ENCODE measurements at places on chromosomes 1 and 21.

- DNase-seq, result no peak
- no peak overlapping the region for H3K4me3 ChIP-seq
- H3K36me3 ChIP-seq, result no peaks in the 10 kb centered on the region
- H3K27ac ChIP-seq, result no peak overlapping the region
Measured at GRCh38 chr1:231326248-231326647, 11.4 kb downstream of the EXOC8 start.

DNA sequence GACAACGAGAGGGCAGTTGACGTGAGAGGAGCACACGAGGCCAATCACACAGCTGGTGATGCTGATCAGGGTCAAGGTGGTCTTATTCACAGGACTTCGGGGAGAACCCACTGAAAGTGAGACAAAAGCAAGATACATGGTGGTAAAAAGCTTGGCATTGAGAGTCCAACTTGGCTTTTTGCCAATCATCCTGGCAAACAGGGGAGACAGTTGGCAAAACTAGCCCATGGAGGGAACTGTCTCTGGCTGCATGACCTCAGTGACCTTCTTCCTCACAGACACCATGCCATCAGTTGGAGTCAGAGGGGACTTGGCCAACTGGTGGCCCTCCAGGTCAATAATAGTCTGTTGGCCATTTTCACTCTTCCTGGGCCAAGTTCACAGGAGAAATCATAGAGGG, 139.9 kb downstream of the ASTN1 start:
- no peak overlapping the region for H3K27ac ChIP-seq
- no peaks in the 10 kb centered on the region for H3K27me3 ChIP-seq
- no peaks in the 10 kb centered on the region for H3K4me1 ChIP-seq
- H3K36me3 ChIP-seq, result no peaks in the 10 kb centered on the region

GRCh38 chr1:210770396-210770984, 363.5 kb downstream of the KCNH1 start:
- H3K36me3 ChIP-seq, result no peaks in the 10 kb centered on the region
- no peaks in the 10 kb centered on the region for H3K4me1 ChIP-seq
- DNase-seq, result no peak
- H3K4me3 ChIP-seq, result no peak overlapping the region
- no peak overlapping the region for H3K27ac ChIP-seq

- no peaks in the 10 kb centered on the region for H3K36me3 ChIP-seq
- no peak for DNase-seq
- no peak overlapping the region for H3K4me3 ChIP-seq
- no peaks in the 10 kb centered on the region for H3K4me1 ChIP-seq
- no peaks in the 10 kb centered on the region for H3K27me3 ChIP-seq
Measured at GRCh38 chr1:173002891-173003838, 47.6 kb downstream of the TNFSF18 start.

GRCh38 chr1:9289711-9290485, 2.8 kb upstream of the SPSB1 start:
- peaks cover 35% of the 10 kb centered on the region for H3K4me1 ChIP-seq
- no peak overlapping the region for H3K4me3 ChIP-seq
- no peaks in the 10 kb centered on the region for H3K36me3 ChIP-seq
- DNase-seq, result no peak

DNA sequence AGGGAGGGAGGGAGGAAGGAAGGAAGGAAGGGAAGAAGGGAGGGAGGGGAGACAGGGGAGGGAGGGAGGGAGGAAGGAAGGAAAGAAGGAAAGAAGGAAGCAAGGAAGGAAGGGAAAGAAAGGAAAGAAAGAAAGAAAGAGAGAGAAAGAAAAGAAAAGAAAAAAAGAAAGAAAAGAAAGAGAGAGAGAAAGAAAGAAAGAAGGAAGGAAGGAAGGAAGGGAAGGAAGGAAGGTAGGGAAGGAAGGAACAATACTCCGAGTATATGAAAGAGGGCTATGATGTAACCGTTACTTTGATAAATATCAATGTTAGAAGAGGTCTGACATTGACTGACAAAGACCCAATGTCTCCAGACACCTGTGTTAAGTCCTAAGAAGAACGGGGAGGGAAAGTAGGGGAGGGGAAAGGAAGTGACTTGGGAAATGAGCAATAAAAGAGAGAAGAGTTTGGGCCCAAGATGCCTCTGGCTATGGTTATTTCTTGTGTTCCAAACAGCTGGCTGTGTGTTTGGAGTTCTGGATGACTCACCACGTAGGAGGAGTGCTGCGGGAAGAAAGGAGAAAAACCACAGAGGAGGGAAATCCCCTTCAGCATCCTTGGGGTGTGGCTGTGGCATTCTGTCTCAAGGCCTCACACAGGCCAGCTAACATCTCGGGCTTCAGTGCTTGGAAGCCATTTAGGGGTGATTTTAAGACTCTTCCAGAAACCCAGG, 37.0 kb upstream of the RXRG start:
- no peaks in the 10 kb centered on the region for H3K36me3 ChIP-seq
- H3K27ac ChIP-seq, result no peak overlapping the region
- peaks cover 4% of the 10 kb centered on the region for H3K4me1 ChIP-seq
- no peaks in the 10 kb centered on the region for H3K27me3 ChIP-seq
- no peak overlapping the region for H3K4me3 ChIP-seq
- DNase-seq, result no peak

DNA sequence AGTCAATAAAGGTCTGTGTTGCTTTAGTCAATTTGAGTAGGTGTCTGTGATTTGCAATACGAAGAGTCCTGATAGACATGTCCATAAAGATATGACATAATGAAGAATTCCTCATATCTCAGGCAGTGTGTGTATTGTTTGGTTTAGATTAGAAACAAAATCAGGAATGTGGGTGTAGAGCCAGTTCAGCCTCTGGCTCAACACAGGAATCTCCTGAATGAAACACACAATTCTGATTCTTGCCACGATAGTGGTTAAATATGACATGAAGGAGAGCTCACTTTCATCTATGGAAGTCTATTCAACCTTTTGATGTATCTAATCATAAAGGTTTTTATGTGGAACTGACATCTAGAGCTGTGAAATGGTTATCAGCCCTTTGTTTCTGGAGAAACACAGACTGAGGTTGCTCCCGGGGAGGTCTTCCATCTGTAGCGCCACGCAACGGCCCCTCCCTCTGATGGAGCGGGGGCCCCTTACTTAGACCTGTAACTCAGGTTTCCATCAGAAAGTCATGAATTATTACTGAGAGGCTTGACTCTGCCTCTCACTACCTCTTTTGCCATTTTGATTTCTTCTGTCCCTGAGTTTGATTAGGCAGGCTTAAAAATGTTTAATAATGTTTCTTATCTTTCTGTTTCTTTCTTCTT, 19.5 kb downstream of the TSPAN2 start:
- H3K27me3 ChIP-seq, result no peaks in the 10 kb centered on the region
- no peaks in the 10 kb centered on the region for H3K36me3 ChIP-seq
- no peak overlapping the region for H3K4me3 ChIP-seq
- H3K4me1 ChIP-seq, result peaks cover 36% of the 10 kb centered on the region
- no peak overlapping the region for H3K27ac ChIP-seq
- no peak for DNase-seq

GRCh38 chr1:182355723-182356098, 35.9 kb downstream of the GLUL start:
- H3K4me1 ChIP-seq, result no peaks in the 10 kb centered on the region
- no peak for DNase-seq
- no peaks in the 10 kb centered on the region for H3K27me3 ChIP-seq
- H3K4me3 ChIP-seq, result no peak overlapping the region
- H3K36me3 ChIP-seq, result no peaks in the 10 kb centered on the region

- no peaks in the 10 kb centered on the region for H3K27me3 ChIP-seq
- no peaks in the 10 kb centered on the region for H3K36me3 ChIP-seq
- H3K4me3 ChIP-seq, result no peak overlapping the region
- DNase-seq, result no peak
- H3K27ac ChIP-seq, result no peak overlapping the region
Measured at GRCh38 chr1:50982611-50983010, 12.6 kb downstream of the CDKN2C start.

DNA sequence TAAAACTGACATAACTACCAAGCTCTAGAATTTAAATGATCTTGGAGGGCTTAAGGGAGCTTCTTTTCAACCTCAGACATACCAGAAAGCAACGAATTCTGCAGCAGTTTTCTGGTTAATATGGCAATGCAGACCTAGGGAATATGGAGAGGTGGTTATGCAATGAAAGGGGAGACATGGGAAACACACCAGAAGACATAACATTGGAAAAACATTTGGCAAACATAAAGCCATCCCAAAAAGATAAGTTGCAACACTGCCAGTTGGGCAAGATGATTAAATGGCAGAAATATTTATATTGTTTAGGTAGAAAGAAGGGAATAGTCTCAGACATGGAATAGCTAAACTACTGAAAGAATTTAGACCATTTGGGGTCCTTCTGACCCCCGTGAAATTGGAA, 104.5 kb downstream of the KCNJ6 start:
- no peaks in the 10 kb centered on the region for H3K27me3 ChIP-seq
- H3K4me1 ChIP-seq, result no peaks in the 10 kb centered on the region
- H3K27ac ChIP-seq, result no peak overlapping the region

DNA sequence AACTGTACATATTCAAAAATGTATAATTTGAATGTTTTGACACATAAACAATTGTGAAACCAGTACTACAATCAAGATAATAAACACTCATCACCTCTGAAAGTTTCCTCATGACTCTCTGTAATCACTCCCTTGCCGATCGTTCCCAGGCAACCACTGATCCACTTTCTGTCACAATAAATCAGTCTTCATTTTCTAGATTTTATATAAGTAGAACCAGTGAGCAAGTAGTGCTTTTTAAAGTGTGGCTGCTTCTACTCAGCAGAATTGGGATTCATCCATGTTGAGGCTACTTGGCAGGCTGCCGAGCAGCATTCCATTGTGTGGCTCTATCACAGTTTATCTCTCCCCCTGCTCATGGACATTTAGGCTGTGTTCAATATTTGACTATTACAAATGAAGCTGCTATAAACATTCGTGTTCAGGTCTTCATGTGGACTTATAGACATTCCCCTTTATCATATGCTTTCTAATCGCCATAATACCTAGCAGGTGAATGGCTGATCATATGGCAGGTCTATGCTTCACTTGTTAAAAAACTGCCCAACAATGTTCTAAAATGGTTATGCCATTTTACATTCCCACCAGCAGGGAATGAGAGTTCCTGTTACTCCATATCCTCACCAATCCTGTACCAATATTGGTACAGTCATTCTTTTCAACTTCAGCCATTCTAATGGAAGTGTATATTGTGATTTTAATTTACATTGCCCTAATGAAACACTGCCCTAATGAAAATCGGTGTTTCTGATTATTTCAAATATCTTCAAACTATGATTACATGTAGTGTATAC, 20.5 kb downstream of the TEX38 start:
- H3K27me3 ChIP-seq, result no peaks in the 10 kb centered on the region
- no peak overlapping the region for H3K27ac ChIP-seq
- H3K4me3 ChIP-seq, result no peak overlapping the region
- no peaks in the 10 kb centered on the region for H3K4me1 ChIP-seq

- H3K4me1 ChIP-seq, result no peaks in the 10 kb centered on the region
- H3K27me3 ChIP-seq, result no peaks in the 10 kb centered on the region
- no peak overlapping the region for H3K27ac ChIP-seq
- no peak overlapping the region for H3K4me3 ChIP-seq
- no peaks in the 10 kb centered on the region for H3K36me3 ChIP-seq
Measured at GRCh38 chr1:58075188-58075578, 471.3 kb downstream of the OMA1 start.

DNA sequence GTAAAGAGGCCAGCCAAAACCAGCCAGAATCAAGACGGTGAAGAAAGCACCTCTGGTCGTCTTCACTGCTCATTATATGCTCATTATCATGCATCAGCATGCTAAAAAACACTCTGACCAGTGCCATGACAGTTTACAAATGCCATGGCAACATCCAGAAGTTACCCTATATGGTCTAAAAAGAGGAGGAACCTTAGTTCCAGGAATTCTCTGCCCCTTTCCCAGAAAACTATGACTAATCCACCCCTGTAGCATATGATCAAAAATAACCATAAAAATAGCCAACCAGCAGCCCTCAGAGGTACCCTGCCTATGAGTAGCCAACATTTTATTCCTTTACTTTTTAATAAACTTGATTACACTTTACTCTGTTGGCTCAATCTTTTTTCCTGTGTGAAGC, 34.2 kb upstream of the PBX1 start:
- no peak overlapping the region for H3K27ac ChIP-seq
- no peaks in the 10 kb centered on the region for H3K27me3 ChIP-seq
- DNase-seq, result no peak
- H3K36me3 ChIP-seq, result no peaks in the 10 kb centered on the region
- H3K4me1 ChIP-seq, result no peaks in the 10 kb centered on the region

DNA sequence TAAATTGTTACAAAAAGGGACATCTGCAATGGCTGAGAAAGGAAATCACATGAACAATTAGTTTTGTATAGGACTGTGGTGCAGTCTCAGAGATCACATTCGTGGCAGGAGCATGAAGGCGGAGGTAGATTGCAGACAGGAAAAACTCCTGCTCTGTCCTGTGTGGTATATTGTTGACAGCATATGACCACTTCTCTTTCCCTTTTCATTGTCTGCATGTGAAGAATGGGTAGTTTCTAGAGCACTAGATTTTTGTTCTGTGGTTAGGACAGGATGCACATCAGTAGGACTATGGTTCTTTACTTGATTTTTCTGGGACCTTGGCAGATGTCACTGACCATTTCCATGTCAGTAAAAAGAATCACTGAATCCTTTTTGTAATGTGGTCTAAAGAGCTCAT, 625.9 kb upstream of the PKN2 start:
- no peaks in the 10 kb centered on the region for H3K4me1 ChIP-seq
- H3K36me3 ChIP-seq, result no peaks in the 10 kb centered on the region
- no peak overlapping the region for H3K4me3 ChIP-seq
- no peak for DNase-seq

DNA sequence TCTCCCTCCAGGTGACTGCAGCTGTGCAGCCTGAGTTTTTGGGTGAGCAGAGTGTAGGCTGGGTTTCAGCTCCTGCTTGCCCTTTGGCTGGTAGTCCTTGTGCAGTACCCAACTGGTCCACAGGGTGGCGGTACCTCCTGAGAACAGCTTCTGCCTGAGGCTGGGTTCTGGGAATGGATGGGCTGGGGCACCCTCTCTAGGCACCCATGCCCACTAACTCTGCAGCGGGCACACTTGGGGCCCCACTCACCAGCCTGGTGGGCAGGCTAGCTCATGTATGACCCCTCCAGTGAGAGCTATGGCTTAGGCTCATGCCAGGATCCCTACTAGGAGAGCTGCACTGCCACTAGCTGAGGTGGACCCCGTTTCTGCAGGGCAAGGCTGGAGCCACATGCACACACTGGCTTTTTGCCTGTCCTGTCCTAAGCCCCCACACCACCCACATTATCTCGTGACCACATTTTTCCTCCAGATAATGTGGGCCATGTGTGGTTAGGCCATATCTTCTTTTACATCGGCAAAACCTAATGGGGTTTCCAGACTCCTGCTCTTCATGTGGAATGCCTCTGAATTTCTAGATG, 15.5 kb upstream of the GSTM4 start:
- peak; percentile 83 for DNase-seq
- H3K27me3 ChIP-seq, result no peaks in the 10 kb centered on the region
- peaks cover 15% of the 10 kb centered on the region for H3K4me1 ChIP-seq

- H3K4me3 ChIP-seq, result no peak overlapping the region
- peaks cover 32% of the 10 kb centered on the region for H3K36me3 ChIP-seq
- H3K27ac ChIP-seq, result no peak overlapping the region
- peaks cover 46% of the 10 kb centered on the region for H3K4me1 ChIP-seq
- no peak for DNase-seq
Measured at GRCh38 chr1:26791148-26791547, 3.4 kb downstream of the PIGV start.

GRCh38 chr1:69733061-69733460, 165.3 kb downstream of the LRRC7 start:
- H3K4me1 ChIP-seq, result no peaks in the 10 kb centered on the region
- DNase-seq, result no peak
- H3K4me3 ChIP-seq, result no peak overlapping the region
- H3K36me3 ChIP-seq, result no peaks in the 10 kb centered on the region

Data from CD4-positive, alpha-beta T cell (primary cell).